ENCODE measurements at places on chromosomes 13 and 19. TPM values are rescaled to one million over a fixed set of nuclear protein-coding genes. Genes with fewer than 3 reads are reported as not detected.

Gene SPART
- 126 TPM for total RNA-seq

Gene ZNF224
- total RNA-seq: 7.8 TPM

Gene SHISA7
- total RNA-seq: not detected

Gene EPN1
- 121 TPM for total RNA-seq

Gene ENOX1
- 13.9 TPM for total RNA-seq

Gene MICOS13
- 45.6 TPM for total RNA-seq

Gene ZNF416
- total RNA-seq: 6.6 TPM

Gene CLIP3
- total RNA-seq: 29.3 TPM

Gene MCEMP1
- total RNA-seq: not detected

Gene MIA
- not detected for total RNA-seq

Gene RASGRP4
- total RNA-seq: 0.12 TPM

Gene ZNF442
- total RNA-seq: 0.70 TPM

Gene FAAP24
- 2.1 TPM for total RNA-seq

Gene ISYNA1
- total RNA-seq: 27.2 TPM

Gene SIGLEC12
- total RNA-seq: not detected

Gene UQCR11
- total RNA-seq: 111 TPM

Gene KLF1
- not detected for total RNA-seq

Gene PLK5
- total RNA-seq: not detected

Gene KLK3
- total RNA-seq: not detected

Gene FFAR1
- total RNA-seq: not detected

Gene ATP8B3
- 1.4 TPM for total RNA-seq

Gene SGTA
- 48.1 TPM for total RNA-seq

Gene TEX101
- total RNA-seq: not detected

Gene FLT3
- not detected for total RNA-seq

Gene GRIK5
- not detected for total RNA-seq

Gene SIGLEC7
- not detected for total RNA-seq

Gene PSG7
- not detected for total RNA-seq

Gene ZNF599
- total RNA-seq: 10.9 TPM

Gene ZNF253
- 3.0 TPM for total RNA-seq

Gene PRR36
- total RNA-seq: not detected

Gene JAK3
- 3.1 TPM for total RNA-seq

Gene GJB2
- 0.12 TPM for total RNA-seq

Gene GARIN5A
- total RNA-seq: not detected

Gene CEACAM16
- not detected for total RNA-seq

Data from pericardium fibroblast (primary cell).